ENCODE measurements at places on chromosomes 2 and 18.

DNA sequence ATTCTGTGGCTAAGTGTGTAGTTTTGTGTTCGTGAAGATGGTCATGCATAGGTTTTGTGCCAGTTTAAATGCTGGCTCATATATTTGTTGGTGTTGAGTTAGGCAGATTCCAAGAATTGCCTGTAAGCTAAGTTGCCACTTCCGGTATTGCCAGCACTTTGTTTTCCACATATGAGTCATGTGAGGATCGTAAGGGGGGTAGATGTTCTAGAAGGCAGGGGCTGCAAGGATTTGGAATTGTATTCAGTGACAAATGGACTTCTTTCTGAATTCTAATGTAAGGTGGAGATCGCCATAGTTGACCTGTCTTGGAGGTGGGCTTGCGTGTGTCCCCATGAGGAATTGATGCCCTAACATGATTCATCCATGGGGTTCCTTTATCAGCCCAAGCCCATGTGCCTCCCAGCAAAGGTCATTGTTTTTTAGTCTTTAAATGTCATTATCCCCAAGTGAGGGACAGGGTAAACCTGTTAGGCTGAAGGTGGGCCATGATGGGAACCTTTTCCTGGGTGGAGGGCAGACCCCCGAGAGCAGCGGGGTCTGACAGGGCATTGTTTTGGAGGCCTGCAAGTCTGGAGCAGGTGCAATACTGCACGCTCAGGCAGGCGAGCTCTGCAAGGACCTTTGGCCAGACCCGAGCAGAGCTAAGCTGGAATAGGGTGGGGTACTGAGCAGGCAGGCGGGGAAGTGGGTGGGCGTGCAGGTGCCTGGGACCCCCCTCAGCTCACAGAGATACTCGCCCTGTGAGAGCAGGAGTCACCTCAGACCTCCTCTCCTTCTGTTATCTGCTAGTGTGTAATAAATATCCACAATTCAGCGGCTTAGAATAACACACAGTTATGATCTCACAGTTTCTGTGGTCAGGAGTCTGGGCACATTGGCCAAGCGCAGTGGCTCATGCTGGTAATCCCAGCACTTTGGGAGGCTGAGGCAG is 77.4 kb downstream of the LRRFIP1 start:
- H3K27ac ChIP-seq: peak overlapping the region; percentile 96
- DNase-seq: no peak
- no peaks in the 10 kb centered on the region for H3K36me3 ChIP-seq
- no peaks in the 10 kb centered on the region for H3K27me3 ChIP-seq
- peaks cover 92% of the 10 kb centered on the region for H3K4me1 ChIP-seq
- H3K4me3 ChIP-seq: peak overlapping the region; percentile 82

- H3K36me3 ChIP-seq: peaks cover 24% of the 10 kb centered on the region
- H3K4me3 ChIP-seq: no peak overlapping the region
- no peak for DNase-seq
- peaks cover 8% of the 10 kb centered on the region for H3K4me1 ChIP-seq
Measured at GRCh38 chr2:241980193-241980592, 110.7 kb downstream of the RTP5 start.

DNA sequence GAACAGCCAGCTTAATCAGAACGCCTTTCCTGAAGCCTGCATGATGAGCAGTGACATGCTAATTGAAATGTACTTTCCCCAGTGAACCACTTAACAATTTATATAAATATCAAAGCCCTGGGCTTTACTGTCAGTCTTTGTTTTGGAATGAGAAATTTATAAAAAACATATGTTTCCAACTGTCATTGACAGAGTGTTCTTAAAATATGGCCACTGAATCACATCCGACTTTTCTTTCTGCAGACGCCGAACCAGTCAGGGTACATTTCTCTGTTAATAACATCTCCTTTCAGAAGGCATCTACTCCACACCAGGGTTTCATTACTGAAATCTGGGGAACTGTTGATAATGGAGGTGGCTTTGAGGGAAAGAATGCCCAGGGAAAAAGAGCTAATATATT is 343.7 kb downstream of the INSIG2 start:
- no peaks in the 10 kb centered on the region for H3K4me1 ChIP-seq
- no peak overlapping the region for H3K4me3 ChIP-seq
- H3K27me3 ChIP-seq: peaks cover 53% of the 10 kb centered on the region
- no peaks in the 10 kb centered on the region for H3K36me3 ChIP-seq
- no peak overlapping the region for H3K27ac ChIP-seq

DNA sequence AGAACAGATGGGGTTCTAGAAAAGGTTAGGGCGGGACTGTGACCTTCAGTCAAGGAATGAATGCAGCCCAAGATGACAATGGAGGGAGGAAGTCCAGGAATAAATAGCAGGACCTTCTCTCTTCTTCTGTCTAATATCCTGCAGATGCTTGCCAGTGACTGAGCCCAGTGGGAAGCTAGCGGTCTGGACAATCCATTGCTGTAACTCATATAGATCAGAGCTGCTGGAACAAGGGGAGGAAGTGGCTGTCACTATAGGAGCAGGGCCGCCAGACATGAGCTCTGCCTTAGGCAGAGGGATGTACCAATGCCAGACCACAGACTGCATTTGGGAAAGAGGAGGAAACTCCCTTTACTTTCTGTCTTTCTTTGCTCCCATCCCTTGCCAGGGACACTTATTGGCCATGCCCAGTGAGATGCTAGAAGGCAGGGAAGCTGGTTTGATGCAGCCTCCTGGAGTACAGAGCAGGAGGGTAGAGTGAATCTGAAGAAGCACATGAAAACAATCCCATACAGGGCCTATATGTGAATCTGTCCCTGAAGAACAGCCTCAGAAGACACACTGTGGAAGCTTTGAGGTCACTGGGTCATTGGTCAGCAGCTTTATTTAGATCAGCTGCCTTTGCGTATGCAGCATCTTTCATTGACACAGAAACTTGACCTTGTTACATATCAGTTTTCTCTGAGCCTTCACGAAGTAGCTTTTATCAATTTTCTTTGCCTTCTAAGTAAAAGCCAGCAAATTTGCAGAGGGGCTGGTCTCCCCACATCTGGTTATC is 65.4 kb downstream of the CCDC85A start:
- no peak for DNase-seq
- H3K4me3 ChIP-seq: no peak overlapping the region
- no peak overlapping the region for H3K27ac ChIP-seq
- peaks cover 9% of the 10 kb centered on the region for H3K27me3 ChIP-seq

- no peak overlapping the region for H3K4me3 ChIP-seq
- H3K27ac ChIP-seq: no peak overlapping the region
- no peaks in the 10 kb centered on the region for H3K27me3 ChIP-seq
Measured at GRCh38 chr2:112006076-112006410, 49.0 kb upstream of the TMEM87B start.

DNA sequence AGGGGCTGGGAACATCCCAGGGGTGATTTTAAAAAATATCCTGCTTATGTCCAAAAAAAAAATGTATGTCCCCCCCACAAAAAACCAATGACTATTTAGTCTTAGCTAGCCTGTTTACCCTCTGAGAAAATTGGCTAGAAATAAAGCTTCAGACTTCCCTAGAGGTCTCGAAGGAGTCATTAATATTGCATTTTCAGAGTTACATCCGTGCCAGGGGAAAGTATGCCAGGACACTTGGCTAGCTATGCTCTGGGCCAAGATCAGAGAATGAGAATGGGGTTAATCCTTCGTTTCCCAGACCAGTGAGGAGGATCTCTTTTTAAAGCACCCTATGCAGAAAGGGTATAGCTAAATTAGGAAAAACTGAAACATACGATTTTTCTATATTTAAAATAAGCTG is 183.6 kb downstream of the MC4R start:
- H3K4me3 ChIP-seq: no peak overlapping the region
- DNase-seq: no peak
- H3K36me3 ChIP-seq: no peaks in the 10 kb centered on the region
- H3K27me3 ChIP-seq: peaks cover 2% of the 10 kb centered on the region
- no peak overlapping the region for H3K27ac ChIP-seq

DNA sequence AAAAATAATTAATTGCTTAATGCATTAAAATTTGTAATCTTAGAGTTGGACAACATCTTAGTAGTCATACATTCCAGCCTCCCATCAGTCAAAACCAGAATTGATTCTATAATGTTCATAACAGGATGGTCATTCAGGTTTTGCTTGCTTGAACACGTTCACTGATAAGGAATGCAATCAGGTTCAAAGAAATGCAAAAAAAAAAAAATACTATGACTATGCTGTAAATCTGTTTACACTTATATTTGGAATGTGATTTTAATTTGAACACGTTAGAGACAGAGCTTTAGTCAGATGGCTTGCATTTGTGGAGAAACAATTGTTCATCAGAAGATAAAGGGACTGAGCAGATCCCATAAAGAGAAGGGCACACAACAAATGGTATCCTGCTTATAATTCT is 131.3 kb upstream of the UNC80 start:
- DNase-seq: no peak
- no peak overlapping the region for H3K27ac ChIP-seq
- no peaks in the 10 kb centered on the region for H3K4me1 ChIP-seq
- no peaks in the 10 kb centered on the region for H3K36me3 ChIP-seq
- H3K4me3 ChIP-seq: no peak overlapping the region

- H3K4me3 ChIP-seq: no peak overlapping the region
- no peaks in the 10 kb centered on the region for H3K4me1 ChIP-seq
- H3K27ac ChIP-seq: no peak overlapping the region
- peaks cover 7% of the 10 kb centered on the region for H3K27me3 ChIP-seq
- DNase-seq: no peak
Measured at GRCh38 chr18:53984021-53984420, 240.4 kb downstream of the MBD2 start.

DNA sequence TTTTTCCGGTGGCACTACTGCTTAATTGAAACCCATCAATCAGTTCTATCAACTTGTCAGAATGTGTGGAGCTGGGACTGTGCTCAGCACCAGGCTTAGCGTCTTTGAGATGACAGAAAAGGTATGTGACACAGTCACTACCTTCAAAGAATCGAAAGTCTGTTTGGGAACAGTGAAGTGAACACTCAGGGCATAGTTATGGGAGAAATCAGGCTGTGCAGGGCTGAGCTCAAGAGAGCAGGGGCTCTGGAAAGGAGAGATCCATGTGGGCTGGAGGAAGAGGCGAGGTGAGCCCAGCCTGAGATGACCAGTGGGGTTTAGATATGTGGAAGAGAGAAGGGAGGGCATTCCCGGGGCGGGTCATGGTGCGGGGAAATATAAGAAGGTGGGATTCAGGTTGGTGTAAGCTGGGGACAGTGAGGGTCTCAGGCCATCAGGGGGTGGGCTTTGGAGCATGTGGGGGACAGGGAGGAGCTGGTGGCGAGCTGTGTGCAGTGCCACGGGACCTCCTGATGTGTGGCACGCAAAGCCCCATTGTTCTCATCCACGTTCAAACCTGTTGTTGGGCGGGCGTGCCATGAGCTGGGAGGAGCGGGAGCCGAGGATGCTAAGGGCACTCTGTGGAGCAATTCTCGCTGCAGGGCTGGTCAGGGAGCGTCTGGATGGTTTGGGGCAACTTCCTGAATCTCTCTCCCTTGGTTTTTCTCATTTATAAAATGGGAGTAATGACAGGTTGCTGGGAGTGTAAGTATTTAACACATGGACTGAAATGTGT is 72.5 kb downstream of the VAPA start:
- H3K4me1 ChIP-seq: peaks cover 5% of the 10 kb centered on the region
- DNase-seq: no peak
- no peak overlapping the region for H3K27ac ChIP-seq

DNA sequence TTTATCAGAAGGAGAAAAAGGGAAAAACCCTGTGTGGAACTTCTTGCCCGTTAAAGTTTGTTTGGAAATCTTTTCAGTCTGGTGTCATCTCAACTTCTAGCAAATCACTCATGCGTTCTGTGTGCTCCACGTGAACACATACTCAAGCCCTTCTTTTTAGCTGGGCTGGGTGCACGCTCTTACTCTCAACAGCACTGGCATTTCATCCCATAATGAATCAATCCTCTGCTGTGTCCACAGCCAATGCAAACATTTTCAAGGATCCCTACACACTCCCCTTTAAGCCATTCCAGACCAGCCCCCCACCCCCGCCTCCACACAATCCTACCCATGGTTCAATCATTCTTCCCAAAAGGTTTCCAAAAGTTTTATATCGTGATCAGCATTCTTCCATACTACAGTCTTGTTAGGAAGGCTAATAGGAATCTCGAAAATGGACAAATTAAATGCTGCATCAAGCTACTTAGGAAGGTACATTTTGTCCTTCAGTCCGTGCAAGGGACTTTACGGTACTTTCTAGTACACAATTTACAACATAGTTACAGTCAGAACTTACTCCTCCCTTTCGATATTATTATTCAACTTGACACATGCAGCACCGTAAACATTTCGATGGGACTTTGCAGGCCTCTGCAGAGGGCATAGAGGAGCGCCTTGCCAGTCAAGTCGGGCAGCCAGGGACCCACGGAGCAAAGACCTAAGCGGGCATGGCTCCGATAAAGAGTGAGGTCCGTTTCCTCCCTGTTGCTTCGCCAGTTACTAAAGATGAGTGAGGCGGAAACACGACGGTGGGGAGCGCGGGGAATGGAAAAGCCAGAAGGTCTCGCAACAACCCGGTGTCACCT is 1.4 kb downstream of the PTGR3 start:
- H3K4me1 ChIP-seq: peaks cover 38% of the 10 kb centered on the region
- H3K4me3 ChIP-seq: peak overlapping the region; percentile 98
- H3K36me3 ChIP-seq: no peaks in the 10 kb centered on the region

DNA sequence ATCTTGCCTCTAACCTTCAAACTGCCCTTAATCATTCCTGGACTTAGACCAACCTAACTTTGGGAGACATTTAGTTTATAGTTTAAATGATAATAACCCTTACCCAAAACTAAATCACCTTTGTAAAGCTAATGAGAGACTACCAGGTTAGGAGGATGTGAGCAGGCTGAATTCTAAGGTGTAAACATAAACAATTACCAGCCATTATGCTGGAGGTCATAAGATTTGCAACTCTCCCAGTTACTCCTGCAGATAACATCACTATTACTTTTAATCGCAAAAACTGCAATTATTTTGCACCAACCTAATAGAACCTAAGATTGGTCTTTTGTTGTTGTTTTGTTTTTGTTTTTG is 86.5 kb upstream of the MSH6 start:
- H3K27ac ChIP-seq: no peak overlapping the region
- no peak for DNase-seq
- no peak overlapping the region for H3K4me3 ChIP-seq
- H3K4me1 ChIP-seq: no peaks in the 10 kb centered on the region

DNA sequence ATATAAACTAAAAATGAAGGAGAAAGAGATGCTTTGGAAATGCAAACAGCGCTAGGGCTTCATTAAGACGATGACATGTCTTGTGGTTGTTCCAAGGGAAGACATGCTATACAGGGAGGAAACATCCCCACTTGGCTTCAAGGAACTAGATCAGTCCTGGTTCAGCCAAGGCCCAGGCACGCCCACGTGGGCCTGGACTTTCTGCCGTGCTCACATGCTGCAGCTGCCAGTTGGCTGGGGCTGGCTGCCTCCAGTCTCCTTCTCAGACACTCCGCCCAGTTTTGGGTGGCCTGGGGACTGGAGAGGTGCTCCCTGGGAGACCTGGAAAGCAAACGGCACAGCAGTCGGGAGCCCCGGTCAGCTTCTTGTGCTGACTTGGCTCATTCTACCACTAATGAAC is 109.6 kb downstream of the GLI2 start:
- H3K27ac ChIP-seq: no peak overlapping the region
- no peak overlapping the region for H3K4me3 ChIP-seq
- DNase-seq: no peak
